ENCODE measurements at places on chromosomes 13 and 19.

GRCh38 chr13:80256352-80256932 lies 84.5 kb downstream of the SPRY2 start:
- no peak for DNase-seq

- no peak for DNase-seq
Observed at GRCh38 chr13:101649488-101650126, 197.1 kb downstream of the ITGBL1 start.

DNA sequence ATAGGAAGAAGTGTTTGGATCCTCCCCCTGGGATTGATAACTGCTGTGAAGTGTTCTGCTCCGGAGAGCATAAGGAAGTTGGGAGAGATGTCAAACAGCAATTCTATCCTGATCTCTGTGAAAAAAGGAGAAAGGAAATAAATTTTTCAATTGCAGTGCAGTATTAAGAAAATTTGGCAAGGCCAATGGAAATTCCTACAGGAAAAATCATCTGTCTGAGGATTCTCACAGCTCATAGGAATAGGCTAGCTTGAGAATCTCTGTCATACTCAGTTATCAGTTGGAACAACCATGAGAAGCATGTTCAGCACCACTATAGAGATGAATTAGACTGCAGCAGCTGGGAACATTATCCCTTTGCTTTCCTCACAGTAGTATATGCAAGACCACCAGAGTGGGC lies 1238.9 kb upstream of the MIR17HG start:
- DNase-seq: no peak

GRCh38 chr13:100818711-100819110 lies 144.1 kb upstream of the TMTC4 start:
- no peak for DNase-seq

- DNase-seq: no peak
Observed at GRCh38 chr13:113207890-113208420, 514 bp downstream of the PCID2 start.

- no peak for DNase-seq
Observed at GRCh38 chr19:40672038-40672437, 18.4 kb downstream of the NUMBL start.

GRCh38 chr13:41075034-41075433 lies 13.7 kb downstream of the WBP4 start:
- DNase-seq: peak; percentile 32

GRCh38 chr19:2453431-2454025 lies 3.2 kb downstream of the LMNB2 start:
- DNase-seq: no peak

- no peak for DNase-seq
Observed at GRCh38 chr13:60642552-60642951, 245.5 kb downstream of the TDRD3 start.

GRCh38 chr19:57558525-57558924 lies 1.1 kb downstream of the ZNF550 start:
- no peak for DNase-seq

DNA sequence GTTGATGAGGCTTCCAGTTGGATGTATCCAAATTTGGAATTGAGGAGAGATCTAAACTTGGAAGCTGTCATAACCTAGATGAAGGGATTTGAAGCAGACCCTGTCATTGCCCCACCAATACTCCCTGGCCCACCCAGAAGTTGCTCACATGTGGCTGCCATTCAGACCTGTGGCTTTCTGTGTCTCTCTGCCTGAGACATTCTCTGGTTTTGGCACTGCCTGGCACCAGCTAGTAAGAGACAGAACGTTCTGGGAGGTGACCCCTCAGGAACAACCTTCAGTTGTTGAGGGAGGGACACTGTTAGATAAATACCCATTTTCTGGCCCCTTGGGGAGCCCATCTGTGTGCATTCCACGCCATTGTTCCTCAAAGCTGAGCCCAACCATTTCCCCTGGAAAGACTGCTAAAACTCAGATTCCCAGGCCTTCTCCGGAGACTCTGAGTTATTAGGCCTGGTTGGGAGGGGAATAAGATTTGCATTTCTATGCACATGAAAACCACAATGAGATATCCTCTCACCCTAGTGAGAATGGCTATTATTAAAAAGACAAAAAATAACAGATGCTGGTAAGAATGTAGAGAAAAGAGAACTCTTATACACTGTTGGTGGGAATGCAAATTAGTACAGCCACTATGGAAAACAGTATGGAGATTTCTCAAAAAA lies 290.4 kb downstream of the TSHZ3 start:
- no peak for DNase-seq

GRCh38 chr19:498977-499623 lies 2.8 kb downstream of the MADCAM1 start:
- no peak for DNase-seq

- DNase-seq: no peak
Observed at GRCh38 chr19:19458110-19458816, 52.8 kb downstream of the GATAD2A start.

- peak; percentile 49 for DNase-seq
Observed at GRCh38 chr13:114109641-114110041, 22.8 kb downstream of the RASA3 start.
